ENCODE measurements at places on chromosomes 11 and 22.

DNA sequence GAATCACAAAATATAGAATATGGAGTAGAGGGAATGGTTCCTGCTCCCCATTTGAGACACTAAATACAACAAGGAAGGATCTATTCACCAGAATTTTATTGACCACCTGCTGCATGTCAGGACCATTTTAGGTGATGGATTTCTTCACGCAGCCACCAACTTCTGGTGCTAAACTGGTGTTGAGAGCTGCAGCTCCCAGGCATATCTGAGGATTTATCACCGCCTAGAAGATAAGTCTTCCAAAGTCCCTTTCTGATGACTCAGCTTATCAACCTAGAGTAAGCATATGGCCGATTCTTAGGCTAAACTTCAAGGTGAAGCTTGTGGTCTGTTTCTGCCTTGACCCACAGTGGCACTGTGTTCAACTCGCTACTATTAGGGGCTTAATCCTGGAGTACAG is 6.7 kb downstream of the DDI1 start:
- no peak for DNase-seq

DNA sequence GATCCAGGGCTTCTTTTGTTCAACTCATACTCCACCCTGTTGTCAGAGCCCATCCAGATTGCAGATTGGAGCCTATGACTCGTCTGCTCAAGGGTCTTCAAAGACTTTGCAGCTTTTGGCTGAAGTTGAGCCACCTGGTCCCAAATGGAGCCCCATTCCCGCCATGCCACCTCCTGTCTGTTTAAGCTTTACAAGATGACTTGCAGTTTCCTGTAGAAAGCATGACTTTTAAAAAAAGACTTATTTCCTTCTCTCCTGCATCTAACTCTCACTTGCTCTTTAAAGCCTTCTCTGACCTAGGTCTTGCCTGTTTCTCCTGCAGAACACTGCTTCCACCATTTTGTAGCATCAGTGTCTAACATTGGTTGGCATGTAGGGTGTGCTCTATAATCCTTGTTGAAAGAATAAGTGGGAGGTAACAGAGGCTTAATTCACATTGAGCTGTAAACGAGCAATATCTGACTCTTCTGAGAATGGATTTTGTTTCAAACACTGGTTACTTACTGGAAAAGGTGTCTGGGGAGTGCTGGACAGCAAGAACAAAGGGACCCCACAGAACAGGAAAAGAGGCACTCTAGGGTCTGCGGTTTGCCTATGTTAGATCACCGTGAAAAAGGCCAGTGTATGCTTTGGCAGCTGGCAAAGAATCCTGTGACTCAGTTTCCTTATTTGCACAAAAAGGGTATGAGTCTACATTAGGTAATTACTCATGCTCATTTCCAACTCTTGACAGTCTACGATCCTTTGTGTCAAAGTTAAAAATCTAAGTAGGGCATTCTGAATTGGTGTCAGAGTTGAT is 30.3 kb downstream of the NF2 start:
- no peak for DNase-seq

DNA sequence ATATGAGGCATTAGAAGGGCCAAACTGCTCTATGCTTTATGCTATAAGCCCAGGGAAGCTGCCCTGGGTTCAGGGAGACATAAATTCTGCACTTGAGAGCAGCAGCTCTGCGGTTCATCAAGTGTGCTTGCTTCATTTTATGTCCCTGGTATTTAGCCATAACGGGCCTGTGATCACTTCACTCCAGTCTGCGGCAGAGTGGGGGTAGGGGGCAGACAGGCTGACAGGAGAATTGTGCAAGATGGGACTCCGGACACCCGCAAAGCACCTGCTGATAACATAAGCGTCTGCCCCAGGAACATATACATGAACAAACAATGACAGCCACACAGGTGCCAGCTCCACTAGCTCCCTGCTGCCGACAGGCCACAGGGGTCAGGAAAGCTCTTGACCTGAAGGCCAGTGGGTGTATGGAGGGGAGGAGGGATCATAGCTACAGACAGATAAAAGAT is 56.1 kb downstream of the SMCO4 start:
- DNase-seq, result no peak

DNA sequence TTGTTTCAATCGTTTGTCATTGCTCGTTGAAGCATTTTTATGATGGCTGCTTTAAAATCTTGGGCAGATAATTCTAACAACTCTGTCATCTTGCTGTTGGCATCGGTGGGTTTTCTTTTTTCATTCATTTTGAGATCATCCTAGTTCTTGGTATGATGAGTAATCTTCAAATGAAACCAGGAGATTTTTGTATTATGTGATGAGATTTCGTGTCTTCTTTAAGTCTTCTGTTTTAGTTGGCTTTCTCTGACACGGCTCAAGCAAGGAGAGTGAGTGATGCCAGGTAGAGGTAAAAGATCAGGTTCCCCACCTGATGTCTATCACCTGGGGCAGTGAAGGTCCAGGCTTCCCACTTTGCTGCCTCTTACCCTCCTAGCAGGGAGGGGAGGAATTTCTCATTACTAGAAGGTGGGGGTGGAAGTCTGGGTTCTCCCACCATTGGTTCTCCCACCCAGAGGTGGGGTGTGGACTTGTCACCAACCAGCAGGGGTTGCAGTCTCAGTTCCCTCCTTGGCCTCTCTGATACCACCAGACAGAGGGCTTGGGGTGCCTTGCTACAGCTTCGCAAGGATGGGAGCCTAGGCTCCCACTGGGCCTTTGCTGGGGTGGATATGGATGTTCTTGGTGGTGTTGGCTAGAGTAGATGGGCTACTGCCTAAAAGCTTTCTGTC is 12.9 kb downstream of the CDC45 start:
- DNase-seq, result no peak

DNA sequence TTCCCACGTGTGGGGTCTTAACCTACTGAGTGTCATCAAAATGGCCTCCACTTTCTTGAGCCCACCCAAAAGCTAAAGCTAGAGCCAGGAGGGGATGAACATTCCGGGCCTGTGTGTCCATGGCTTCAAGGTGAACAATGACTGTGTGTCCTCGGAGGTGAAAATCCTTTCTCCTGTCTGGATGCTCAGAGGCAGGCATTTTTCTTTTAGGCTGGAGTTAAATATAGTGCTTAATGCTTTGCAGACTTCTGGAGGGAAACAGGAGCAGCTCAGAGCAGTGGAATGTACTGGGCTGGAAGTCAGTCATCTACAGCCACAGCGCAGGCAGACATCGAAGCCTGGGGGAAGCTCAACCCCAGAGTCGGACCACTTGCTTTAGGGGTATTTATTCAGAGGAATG is 68.6 kb upstream of the TMEM45B start:
- no peak for DNase-seq

- DNase-seq, result no peak
These were observed 936 bp downstream of the BRD1 start for GRCh38 chr22:49826603-49827270.

GRCh38 chr22:39348909-39349505 is 784 bp upstream of the SYNGR1 start:
- no peak for DNase-seq

DNA sequence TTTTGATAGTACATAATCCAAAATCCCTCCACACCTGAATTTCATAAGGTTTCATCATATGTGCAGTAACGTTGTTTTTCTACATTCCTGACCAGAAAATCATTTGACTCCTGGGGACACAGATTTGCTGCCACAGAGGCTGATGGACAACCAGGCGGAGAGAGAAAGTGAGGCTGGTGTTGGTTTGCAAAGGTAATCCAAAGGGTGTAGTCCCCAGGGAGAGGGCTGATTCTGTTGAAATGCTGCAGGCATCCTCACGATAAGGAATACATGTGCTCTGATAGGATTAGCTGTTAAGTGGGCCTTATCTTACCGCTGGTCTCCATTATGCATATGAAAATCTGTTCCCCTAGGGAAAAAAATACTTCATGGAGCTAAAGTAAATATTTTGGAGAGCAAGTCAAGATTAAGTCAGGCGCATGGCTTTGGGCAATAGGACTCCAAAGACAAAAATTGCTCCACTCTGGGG is 8.1 kb downstream of the APOL6 start:
- DNase-seq, result no peak

GRCh38 chr11:30911247-30911646 is 325.1 kb upstream of the MPPED2 start:
- DNase-seq, result no peak

GRCh38 chr11:74471668-74472429 is 4.5 kb upstream of the KCNE3 start:
- no peak for DNase-seq

DNA sequence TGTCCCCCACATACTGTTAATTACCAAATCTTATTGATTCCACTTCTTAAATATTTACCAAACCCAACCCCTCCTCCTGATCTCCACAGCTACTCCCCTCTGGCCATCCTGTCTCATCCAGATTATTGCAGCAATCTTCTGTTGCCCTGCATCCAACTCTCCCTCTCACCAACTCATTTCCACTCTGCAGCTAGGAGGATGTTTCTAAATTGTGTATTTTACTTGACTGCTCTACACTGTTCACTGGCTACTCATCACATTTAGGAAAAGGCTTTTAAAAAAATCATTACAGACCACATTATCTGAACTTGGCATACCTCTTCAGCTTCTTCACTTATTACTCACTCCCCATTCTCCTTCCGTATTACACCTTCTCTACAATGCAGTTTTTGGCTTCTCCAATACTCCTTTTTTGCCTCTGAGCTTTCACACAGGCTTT is 117.9 kb downstream of the ATG16L2 start:
- no peak for DNase-seq

DNA sequence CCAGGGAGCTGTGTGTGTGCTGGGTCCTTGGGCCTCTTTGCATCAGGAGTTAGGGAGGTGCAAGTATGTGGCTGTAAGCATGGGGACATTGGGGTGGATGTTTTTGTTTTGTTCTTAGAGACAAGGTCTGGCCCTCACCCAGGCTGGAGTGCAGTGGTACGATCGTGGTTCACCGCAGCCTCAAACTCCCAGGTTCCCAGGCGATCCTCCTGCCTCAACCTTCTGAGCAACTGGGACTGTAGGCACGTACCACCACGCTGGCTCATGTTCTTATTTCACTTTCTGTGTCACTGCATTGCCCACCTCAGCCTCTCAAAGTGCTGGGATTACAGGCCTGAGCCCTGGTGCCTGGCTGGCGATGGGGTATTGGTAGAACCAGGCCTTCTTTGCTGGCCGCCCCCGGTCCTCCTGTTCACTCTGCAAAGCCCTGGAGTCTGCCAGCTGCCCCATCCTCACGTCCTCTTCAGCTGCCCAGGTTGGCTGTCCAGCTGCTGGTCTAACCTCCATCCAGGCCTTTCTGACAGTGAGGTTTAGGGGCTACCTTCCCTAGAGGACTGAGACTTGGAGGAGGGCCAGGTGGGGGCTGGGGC is 851 bp upstream of the GRAMD4 start:
- no peak for DNase-seq

GRCh38 chr22:47943729-47944700 is 1181.6 kb downstream of the TBC1D22A start:
- no peak for DNase-seq

- no peak for DNase-seq
These were observed 38.1 kb upstream of the POU2AF1 start for GRCh38 chr11:111417011-111417765.

GRCh38 chr11:75773595-75774353 is 5.2 kb downstream of the DGAT2 start:
- no peak for DNase-seq

- DNase-seq, result no peak
These were observed 23.1 kb downstream of the MPPED1 start for GRCh38 chr22:43434928-43435311.

- DNase-seq, result no peak
These were observed 80.1 kb upstream of the ASPHD2 start for GRCh38 chr22:26348810-26349526.

DNA sequence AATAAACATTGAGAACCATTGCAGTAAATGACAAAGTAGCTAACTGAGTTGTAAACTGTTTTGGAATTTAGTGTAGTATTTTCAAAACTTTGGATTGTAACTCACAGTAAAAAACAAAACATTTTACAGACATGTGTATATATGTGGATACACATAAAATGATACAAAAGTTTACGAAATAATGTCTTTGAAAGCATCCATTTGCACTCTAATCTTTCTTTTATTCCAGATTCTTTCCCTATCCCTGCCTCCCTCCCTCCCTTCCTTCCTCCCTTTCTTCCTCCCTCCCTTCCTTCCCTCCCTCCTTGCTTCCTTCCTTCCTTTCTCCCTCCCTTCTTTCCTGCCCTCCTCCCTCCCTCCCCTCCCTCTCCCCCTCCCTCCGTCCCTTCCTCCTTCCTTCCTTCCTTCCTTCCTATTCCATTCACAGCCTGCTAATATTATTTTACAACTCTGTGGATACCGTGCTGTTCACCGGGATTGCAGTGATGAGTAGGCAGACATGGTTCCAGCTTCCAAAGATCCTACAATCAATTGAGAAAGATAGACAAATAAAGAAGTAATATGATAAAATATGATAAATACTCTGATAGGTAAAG is 3.5 kb downstream of the RRM1 start:
- DNase-seq, result no peak

DNA sequence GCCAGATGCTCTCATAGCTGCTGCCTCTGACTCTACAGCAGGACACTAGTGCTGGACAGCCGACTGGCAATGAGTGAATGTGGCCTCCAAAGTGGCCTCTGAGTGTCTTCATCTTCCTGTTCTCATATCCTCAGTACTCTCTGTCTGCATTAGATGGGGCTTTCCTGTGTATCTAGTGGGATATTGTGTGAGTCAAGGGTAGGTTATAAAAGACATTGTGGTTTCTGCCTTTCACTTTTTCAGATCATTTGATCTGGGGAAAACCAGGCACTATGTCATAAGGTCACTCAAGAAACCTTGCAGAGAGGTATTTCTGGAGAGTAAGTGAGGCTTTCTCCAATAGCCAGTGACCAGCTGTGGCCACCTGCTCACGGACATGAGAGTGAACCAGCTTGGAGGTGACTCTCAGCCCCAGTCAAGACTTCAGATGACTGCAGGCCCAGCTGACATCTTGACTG is 333.6 kb upstream of the NCAM1 start:
- no peak for DNase-seq

DNA sequence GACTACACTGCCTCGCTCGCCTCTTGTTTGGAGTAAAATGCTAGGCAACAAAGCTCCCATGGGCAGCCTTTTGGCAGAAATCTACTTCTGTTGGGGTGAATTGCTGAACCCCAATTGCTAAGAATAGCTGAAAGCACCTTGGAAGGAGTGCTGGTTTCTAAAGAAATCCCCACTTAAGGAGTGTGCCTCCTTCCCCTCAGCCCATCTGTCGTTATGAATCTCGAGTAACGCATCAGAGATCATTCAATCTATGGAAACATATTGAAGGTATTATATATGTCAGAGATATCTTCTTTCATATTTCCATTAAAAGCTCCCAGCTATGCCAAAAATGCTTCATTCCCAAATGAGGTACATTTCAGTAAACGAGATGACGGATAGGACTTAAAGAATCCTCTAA is 229.6 kb upstream of the BLID start:
- no peak for DNase-seq

DNA sequence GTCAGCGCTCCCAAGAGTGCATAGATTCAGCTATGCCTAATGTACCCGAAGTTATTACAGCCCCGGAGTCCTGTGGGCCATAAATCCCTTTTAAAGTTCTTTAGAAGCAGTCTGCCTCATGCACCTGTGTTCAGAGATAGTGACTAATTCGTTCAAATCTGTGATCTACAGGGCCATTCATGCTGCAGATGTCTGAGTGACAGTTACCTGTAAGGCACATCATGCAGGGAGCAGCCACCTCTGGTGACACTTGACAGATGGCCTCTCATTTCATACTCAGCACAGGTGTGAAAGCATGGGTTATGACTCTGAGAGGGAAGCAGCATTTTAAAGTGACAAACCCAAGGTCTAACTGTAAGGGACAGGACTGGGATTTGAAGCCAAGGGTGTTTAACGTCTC is 2.4 kb upstream of the E2F8 start:
- DNase-seq, result no peak

- no peak for DNase-seq
These were observed 58.4 kb downstream of the EFCAB6 start for GRCh38 chr22:43753688-43754087.

- no peak for DNase-seq
These were observed 13.2 kb upstream of the CSF2RB start for GRCh38 chr22:36900225-36900624.

Data from stimulated activated CD4-positive, alpha-beta T cell treated with anti-CD3 and anti-CD28 coated beads, Interleukin-1b, Interleukin-23, amount 100 ng/mL, for 1 hour (primary cell).